ENCODE measurements at places on chromosomes 6 and 20.
A peak's percentile ranks its signal among the peaks of the same experiment; 100 is the strongest.

DNA sequence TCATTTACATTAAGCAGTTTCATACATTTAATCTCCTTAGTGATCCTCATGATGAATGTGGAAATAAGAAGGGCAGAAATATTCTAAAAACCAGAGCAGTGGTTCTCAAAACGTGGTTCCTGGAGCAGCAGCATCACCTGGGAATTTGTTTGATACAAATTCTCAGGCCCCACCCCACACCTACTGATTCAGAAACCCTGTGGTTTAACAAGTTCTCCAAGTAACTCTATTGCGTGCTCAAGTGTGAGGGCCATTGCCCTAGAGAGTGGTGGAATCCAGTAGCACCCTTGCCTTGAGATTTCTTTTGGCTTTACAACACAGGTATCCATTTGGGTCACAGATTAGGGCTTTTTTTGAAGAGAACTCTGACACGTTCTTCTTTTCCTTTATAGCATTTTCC is 354.6 kb upstream of the FLRT3 start:
- DNase-seq: no peak

- DNase-seq: no peak
Observed at GRCh38 chr20:61723529-61724257, 342.0 kb downstream of the TAF4 start.

DNA sequence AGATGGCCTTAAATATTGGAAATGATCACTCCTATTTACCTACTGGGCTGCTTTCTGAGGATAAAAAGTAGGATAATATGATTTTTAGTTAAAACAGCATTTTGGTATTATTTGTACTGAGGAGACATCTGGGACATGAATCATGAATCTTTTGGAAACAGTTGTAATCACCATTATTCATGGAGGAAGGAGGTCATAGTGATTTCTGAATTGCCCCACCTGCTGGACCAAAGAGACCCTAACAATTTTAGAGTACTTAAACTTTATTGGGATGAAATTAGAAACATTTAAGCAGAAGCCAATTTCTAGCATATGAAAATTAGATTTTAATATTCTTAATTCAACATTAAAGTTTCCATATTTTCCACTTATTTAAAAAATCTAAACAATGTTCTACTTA is 108.4 kb upstream of the SIM1 start:
- no peak for DNase-seq

DNA sequence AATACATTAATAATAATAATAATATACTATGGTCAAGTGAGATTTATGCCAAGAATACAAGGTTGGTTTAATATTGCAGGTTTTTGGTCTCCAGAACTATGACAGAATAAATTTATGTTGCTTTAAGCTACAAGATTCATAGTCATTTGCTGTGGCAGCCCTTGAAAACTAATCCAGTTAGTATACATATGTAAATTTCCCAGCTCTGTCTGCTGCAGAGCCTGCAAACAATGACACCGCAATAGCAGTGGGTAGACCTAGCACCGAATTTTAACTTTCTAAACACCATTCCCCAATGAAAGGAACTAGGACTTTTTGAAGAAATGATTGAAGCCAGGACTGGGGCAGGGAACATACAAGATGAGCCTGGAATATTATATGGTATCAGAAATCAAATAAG is 647.7 kb upstream of the NRSN1 start:
- no peak for DNase-seq

DNA sequence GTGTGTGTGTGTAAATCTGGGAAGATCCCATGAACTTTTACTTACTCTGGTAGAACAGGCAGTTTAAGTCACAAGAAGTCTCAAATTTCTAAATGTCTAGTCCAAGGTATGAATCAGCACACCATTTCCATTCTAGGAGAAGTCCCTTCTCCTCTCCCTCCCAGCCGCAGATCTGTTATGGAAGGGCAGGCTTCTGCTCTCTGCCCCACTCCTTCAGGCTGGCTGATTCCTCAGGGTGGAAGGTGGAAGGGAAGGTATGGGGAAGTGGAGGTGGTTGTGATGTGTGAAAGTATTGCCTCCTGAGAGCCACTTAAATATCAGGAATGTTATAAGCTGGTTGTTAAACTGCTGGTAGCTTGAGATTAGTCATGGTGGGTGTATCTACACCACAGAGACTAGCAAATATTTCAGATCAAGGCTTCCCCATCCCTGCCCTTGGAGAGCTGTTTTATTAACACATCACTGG is 44.5 kb upstream of the LAMA4 start:
- no peak for DNase-seq

GRCh38 chr6:103344554-103345163 is 1515.1 kb downstream of the HACE1 start:
- DNase-seq: no peak

GRCh38 chr6:16238057-16238962 is at the start of gene GMPR:
TSS of gene GMPR (plus strand) at chr6:16238587. CDS start at chr6:16238694, 107 bp downstream.
- DNase-seq: peak; percentile 43

DNA sequence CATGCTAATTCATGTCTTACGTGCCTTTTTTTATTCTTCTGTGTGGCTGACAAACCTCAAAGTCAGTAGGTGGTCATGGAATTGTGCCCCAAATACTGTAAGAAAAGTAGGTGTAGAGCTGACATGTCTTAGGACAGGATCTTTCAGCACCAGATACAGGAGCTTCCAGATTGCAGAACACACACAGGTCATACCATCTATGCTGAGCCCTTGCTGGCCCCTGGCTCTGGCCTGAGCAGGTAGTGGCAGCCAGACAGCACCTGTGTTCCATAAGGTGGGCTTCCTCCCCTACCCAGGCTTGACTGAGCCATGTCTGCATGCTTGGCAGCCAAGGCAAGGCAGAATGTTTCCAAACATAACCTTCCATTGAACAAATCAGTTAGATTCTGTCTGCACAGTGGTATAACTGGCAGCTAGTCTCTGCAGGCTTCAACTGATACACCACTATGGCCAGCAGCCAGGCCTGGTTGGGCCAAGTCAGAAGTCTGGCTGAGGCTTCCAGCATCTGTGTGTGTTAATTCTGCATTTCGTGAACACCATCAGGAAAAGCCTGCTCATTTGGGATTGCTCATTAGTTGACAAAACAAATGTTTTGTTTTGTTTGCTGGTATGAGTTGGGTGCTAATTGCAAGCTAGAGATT is 366.5 kb downstream of the FOXA2 start:
- no peak for DNase-seq

DNA sequence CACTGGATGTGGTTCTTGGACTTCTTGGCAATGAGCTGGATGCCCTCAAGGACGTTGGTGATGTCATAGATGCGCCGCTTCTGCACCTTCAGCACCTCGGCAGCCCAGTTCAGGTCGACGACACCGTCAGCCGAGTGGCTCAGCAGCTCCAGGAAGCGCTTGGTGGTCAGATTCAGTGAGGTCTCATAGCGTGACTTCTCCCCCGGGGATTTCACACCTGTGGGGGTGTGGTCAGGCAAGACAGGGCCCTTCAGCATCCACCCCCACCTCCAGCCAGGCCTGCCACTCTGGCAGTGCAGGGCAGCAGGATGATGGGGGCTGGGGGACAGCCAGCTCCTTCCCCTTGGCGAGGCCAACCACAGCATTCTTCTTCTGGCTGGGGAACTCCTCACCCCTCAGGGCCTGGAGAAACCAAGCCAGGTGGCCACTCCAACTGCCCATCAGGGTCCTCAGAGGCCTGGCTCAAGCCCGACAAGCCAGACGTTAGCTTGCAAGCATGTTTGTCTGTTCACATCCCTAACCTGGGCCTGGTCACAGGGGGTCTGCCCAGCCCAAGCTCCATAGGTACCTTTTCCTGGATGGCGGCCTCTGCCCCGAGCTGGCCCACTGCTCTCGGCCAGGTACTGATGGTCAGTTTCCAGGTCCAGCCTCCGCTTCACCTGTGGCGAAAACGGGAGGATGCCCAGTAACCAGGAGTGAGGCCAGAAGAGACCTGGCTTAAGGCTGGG is 5.7 kb upstream of the NECAB3 start:
- no peak for DNase-seq

- no peak for DNase-seq
Observed at GRCh38 chr6:46632053-46632452, 20.6 kb downstream of the CYP39A1 start.

GRCh38 chr20:5887386-5887785 is 62.9 kb downstream of the TRMT6 start:
- DNase-seq: no peak

GRCh38 chr6:169495601-169496000 is 206.2 kb downstream of the WDR27 start:
- DNase-seq: no peak

- no peak for DNase-seq
Observed at GRCh38 chr6:97218912-97219311, 64.1 kb downstream of the MMS22L start.

DNA sequence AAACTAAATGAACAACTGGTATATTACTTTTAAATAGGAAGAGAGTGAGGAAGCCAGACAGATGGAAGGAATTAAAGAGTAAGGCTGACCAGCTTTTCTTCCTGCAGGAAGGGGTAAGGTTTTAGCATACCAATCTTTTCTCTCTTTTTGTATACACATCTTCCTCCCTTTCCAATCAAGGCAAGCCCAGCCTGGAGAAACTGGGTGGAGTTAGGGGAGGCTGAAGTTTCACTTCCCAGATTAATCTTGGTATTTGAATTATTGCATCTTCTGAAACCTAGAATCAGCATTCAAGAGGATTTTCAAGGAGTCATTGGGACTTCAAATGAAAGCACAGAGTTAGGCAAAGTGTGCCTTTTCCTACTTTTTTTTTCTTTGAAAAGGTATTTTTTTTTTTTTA is 33.1 kb downstream of the TMEM14A start:
- no peak for DNase-seq
